ENCODE measurements at places on chromosomes 6 and 20. TPM values are rescaled to one million over a fixed set of nuclear protein-coding genes. Genes with fewer than 3 reads are reported as not detected.
A peak's percentile ranks its signal among the peaks of the same experiment; 100 is the strongest.

Gene NRSN2
- 60.7 TPM for total RNA-seq

Gene SLC4A11
- not detected for total RNA-seq

Gene MBOAT1
- 11.2 TPM for total RNA-seq

GRCh38 chr6:14271789-14272736, 154.5 kb downstream of the CD83 start:
- no peaks in the 10 kb centered on the region for H3K27me3 ChIP-seq
- no peak for DNase-seq
- H3K4me1 ChIP-seq: peaks cover 16% of the 10 kb centered on the region
- H3K36me3 ChIP-seq: no peaks in the 10 kb centered on the region
- no peak overlapping the region for H3K4me3 ChIP-seq
- H3K27ac ChIP-seq: no peak overlapping the region

DNA sequence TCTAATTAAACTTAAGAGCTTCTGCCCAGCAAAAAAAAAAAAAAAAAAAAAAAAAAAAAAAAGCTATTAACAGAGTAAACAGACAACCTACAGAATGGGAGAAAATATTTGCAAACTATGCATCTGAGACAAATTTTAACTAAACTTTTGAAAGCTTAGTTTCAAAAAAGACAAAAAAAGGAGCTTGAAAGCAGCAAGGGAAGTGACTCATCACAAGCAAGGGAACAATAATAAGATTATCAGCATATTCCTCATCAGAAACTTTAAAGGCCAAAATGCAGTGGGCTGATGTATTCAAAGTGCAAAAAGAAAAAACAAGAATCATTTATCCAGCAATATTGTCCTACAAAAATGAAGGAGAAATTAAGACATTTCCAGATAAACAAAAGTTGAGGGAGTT, 158.6 kb downstream of the RNF144B start:
- no peaks in the 10 kb centered on the region for H3K36me3 ChIP-seq
- no peaks in the 10 kb centered on the region for H3K4me1 ChIP-seq
- H3K4me3 ChIP-seq: no peak overlapping the region
- H3K27ac ChIP-seq: no peak overlapping the region

- H3K4me3 ChIP-seq: no peak overlapping the region
- no peaks in the 10 kb centered on the region for H3K27me3 ChIP-seq
- peaks cover 2% of the 10 kb centered on the region for H3K4me1 ChIP-seq
- H3K36me3 ChIP-seq: no peaks in the 10 kb centered on the region
- H3K27ac ChIP-seq: no peak overlapping the region
These were observed 35.4 kb upstream of the PIM1 start for GRCh38 chr6:37134396-37135191.

GRCh38 chr20:10972219-10972860, 298.5 kb upstream of the JAG1 start:
- no peaks in the 10 kb centered on the region for H3K4me1 ChIP-seq
- no peaks in the 10 kb centered on the region for H3K36me3 ChIP-seq
- no peak overlapping the region for H3K27ac ChIP-seq
- H3K4me3 ChIP-seq: no peak overlapping the region
- H3K27me3 ChIP-seq: no peaks in the 10 kb centered on the region

GRCh38 chr20:62365814-62366369, 1.2 kb downstream of the LAMA5 start:
- H3K27ac ChIP-seq: peak overlapping the region; percentile 27
- peaks cover 5% of the 10 kb centered on the region for H3K27me3 ChIP-seq
- no peaks in the 10 kb centered on the region for H3K36me3 ChIP-seq

DNA sequence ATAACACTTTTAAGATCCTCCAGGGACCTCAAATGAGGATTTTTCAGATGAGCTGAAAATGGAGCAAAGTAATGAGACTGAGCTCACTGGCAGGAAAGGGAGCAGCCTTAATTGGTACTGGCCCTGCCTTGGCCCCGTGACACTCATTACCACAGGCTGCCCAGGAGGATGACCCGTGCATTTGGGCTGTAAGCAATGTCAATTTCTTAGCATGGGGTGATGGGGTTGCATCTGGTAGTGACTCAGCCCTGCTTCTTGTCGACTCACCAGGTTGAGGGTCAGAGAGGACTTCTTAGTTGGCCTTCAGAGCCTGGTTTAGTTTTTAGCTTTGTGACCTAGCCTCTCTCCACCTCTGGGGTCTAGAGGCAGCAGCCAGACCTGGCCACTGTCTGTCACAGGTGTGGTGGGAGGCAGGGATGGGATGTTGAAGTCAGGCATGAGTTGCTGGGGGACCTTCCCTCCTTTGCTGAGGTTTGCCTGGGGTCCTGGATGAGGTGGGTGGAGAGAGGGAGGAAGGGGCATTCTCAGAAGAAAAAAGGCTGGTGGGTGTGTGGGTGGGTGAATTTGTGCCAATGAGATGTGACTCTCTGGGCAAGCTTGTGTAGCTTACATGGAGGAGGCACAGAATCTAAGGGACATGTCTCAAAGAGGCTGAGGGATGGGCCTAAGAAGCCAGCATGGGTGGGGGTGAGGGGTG, 25.9 kb upstream of the EPB41L1 start:
- no peak for DNase-seq
- H3K27ac ChIP-seq: no peak overlapping the region

Measured in ovary (tissue), 10 donors.